NCI-H748 treated with DMSO at 0.1 percent for 48 hours (cell line): ENCODE measurements at places on chromosomes 12 and 14.

DNA sequence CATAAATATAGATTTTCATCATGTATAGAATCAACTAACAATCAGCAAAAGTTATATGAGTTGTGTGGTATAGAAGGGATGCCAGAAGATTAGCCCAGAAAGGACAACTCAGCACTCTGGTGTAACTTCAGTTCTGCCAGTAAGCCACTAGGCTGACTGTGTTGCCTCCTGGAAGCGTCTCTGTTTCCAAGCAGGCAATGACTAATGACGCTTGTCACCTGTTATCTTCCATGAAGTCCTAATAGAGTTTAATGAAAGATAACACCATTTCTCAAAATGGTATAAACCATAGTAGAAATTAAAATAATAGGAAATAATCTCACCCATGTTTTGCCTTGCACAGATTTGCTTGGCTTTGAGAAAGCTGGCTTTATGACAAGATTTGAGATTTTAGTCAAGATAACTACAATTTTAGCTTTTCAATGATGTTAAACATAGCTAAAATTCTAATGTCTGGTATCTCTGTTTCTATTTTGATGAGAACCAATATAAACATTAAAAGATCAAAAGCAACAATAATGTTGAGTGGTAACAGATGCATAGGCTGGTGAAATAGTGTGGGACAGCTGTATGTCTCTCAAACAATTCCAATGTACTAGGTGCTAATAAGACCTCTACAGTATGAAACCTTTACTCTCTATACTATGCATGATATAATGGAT is 9.0 kb upstream of the RNU6-7 start:
- DNase-seq = no peak

- DNase-seq = no peak
Observed at GRCh38 chr14:29085546-29085945, 319.0 kb downstream of the FOXG1 start.

DNA sequence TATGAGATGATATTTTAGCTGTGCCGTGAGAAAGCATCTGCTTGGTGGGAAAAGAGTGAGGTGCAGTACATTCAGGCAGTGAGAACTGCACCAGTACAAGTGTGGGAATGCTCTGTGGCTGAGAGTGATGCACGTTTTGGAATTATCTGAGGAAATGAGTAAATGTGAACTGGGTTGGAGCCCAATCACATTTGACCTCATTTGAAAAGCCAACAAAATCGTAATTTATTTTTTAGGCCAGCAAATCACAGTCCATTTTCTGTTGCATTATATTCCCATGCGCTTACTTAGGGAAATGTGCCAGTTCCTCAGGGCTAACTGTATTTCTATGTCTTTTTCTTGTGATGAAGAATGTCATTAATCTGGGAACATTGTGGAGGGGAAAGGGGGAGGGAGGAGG is 77.3 kb downstream of the SNAPC1 start:
- no peak for DNase-seq

- no peak for DNase-seq
Observed at GRCh38 chr12:13596714-13597113, 384.7 kb downstream of the GRIN2B start.

DNA sequence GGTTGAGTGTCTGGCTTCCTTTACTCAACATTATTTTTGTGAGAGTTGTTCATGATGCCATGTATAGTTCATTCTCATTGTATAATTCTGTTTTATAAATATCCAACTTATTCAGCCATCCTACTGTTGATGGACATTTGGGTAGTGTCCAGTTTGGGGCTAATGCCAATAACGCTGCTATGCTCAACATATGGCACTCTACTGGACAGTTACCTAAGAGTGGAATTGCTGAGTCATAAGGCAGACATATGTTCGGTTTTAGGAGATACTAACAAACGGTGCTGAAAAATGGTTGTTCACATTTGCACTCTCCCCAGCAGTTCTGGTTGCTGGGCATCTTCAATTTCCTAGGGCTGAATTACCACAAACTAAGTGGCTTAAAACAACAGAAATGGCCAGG is 28.7 kb upstream of the P2RX4 start:
- DNase-seq = no peak

DNA sequence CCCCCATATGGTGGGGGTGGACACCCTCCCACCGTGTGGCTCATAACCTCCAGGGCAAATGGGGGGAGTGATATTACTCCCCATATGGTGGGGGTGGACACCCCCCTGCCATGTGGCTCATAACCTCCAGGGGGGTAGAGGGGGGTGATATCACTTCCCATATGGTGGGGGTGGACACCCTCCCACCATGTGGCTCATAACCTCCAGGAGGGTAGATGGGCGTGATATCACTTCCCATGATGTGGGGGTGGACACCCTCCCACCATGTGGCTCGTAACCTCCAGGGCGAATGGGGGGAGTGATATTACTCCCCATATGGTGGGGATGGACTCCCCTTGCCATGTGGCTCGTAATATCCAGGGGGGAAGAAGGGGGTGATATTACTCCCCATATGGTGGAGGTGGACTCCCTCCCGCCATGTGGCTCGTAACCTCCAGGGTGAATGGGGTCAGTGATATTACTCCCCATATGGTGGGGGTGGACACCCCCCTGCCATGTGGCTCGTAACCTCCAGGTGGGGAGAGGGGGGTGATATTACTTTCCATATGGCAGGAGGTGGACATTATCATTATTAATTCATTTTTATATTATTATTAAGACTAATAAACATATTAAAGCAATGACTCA is 51.2 kb upstream of the OXA1L start:
- DNase-seq = no peak
